Posterior cingulate gyrus (tissue), 11 donors: ENCODE measurements at places on chromosomes 1 and 21.
A peak's percentile ranks its signal among the peaks of the same experiment; 100 is the strongest.

- DNase-seq = no peak
Observed at GRCh38 chr1:79006564-79006963, at the start of gene ADGRL4. TSS of gene ADGRL4 (minus strand) at chr1:79006730. CDS start at chr1:79006654, 76 bp downstream.

GRCh38 chr21:31198575-31198974 is 145.5 kb downstream of the TIAM1 start:
- no peak for DNase-seq

DNA sequence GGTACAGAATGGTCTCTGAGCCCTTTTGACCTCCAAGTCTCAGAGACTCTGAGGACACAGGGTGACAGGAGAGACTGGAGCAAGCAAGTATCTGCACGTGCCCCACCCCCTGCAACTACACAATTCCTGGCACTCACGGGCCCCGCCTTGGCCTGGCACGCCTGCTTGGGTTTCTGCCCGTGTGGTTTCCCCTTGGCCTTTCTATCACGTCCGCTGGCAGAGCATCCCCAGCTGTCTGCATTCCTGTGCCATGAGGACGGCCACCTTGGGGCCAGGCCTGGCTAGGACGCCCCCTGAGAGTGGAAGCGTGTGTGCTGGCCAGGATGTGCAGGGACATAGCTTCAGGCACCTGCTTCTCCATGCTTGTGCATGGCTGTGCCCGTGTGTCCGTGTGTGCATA is 14.3 kb upstream of the EDN2 start:
- DNase-seq = no peak

DNA sequence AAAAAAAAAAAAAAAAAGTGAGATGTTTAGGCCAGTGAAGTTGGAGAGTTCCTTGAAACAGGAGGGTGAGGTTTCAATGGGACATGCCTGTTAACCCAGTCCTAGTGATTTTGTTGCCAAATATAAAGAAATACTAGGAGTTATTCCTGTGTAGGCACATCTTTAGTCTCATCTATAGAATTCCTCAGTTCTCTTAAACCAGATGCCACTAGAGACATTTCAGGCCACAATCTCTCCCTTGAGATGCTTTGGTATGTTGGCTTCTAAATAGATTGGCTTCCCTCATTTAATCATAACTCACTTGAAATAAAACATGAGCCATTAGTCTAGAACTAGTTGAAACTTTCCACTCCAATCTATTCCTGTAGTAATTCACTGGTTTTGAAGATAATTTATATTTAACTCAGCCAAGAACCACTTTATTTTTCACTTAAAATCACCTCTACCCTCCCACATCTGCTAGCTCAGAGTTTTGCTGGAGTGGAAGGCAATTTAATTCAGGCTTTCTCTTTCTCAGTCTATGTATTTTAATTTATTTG is 29.8 kb downstream of the GPR137B start:
- DNase-seq = no peak

DNA sequence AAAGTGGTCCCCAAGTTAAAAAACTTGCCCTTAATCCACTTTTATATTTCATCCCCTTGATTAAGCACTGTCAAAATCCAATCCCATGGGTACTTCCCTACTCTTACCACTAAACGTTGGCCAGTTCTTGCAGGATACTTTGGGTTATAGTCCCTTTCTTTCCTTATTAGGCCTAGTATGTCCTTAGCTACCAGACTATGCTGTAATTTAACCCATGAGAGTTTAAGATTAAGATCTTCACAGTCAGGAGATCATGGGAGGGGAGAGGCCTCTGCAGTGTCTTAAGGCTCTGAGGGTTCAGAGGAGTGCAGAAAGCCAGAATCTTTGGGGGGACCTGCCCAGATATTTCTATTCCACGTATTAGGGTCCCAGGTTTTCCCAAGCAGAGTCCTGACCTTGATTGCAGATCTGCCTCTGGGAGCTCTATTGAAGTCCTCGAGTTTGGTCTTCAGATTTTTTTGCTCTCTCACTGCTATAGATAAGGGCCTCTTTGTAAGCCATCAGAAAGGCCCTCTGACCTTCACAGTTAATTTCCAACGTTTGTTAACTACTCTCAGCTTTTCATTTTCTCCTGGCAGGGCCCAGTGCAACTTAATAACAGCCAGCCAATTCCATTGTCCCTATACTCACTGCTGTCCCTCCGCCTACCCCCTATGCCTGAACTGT is 9.0 kb upstream of the CGN start:
- no peak for DNase-seq

DNA sequence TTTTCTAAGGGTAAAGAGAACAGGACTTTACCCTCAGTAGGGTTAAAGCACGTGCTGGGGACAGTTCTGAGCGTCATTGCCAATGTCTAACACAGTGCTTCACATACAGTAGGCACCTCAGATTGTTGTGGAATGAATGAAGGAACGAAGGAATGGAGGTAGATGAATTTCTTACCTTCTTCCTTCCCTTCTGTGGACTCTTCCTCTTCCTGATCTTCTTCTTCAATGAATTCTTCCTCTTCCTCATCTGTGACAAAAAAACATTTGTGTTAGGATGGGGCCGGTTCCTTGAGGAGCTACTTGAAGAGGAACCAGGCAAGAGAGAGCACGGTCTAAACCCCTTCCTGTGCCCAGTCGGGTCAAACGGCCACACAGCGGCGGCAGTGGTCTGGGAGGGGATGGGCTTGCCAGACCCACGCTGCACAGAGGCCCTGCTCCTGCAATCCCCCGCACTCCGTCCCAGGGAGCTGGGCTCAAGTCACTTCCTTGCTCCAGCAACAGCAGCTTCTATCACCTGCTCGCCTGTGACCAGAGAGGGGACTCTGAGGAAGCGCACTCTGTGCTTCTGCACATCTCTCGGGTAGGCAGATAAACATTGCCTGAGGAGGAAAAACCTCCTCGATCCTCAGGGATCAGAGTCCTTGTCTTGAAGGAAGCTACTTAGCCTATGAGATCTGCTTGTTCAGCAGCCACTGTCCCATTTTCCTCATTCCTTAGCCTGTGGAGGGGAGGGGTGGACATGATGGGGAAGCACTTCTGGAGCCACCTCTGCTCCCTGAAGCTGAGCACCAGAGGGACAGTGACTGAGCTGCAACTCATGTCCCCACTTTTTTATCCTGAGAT is 8.0 kb upstream of the SLC30A2 start:
- no peak for DNase-seq

GRCh38 chr1:18548643-18549042 is 67.9 kb downstream of the KLHDC7A start:
- DNase-seq = no peak

DNA sequence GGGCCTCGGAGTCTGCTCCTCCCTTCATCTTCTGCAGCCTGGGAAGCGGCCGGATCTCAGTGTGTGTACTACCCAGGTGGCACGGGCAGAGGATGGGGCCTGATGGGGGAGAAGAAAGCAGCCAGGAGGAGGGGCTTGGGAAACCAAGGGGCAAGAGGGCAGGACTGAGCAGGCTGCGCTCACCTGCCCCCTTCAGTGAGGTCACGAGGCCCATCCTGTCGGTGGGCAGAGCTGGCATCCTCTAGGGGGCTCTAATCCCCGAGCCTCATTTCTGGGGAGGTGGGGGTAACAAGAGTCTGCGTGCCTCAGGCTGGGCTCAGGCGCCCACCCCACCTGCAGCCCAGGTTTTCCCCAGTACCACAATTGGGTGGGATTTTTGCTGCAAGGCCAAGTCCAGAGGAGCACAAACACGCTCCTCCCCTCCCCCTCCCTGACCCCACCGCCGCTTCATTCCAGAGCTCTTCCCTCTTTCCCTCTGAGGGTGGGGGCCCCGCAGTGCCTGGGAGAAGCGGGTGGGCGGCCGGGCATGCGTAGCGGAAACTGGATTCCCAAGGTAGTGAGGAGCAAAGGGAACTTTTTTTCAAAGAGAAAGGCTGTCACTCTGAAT is 1.8 kb upstream of the WNT3A start:
- DNase-seq = no peak

- no peak for DNase-seq
Observed at GRCh38 chr1:77832901-77833300, 53.5 kb downstream of the MIGA1 start.

- DNase-seq = no peak
Observed at GRCh38 chr1:157580179-157580827, 17.6 kb downstream of the FCRL4 start.

- DNase-seq = no peak
Observed at GRCh38 chr1:226116673-226117072, 54.2 kb downstream of the H3-3A start.

GRCh38 chr1:26419494-26419893 is 8.9 kb downstream of the LIN28A start:
- no peak for DNase-seq

- DNase-seq = no peak
Observed at GRCh38 chr1:231094421-231094820, 54.4 kb upstream of the FAM89A start.

- DNase-seq = no peak
Observed at GRCh38 chr21:28133116-28133515, 859.6 kb downstream of the LTN1 start.

DNA sequence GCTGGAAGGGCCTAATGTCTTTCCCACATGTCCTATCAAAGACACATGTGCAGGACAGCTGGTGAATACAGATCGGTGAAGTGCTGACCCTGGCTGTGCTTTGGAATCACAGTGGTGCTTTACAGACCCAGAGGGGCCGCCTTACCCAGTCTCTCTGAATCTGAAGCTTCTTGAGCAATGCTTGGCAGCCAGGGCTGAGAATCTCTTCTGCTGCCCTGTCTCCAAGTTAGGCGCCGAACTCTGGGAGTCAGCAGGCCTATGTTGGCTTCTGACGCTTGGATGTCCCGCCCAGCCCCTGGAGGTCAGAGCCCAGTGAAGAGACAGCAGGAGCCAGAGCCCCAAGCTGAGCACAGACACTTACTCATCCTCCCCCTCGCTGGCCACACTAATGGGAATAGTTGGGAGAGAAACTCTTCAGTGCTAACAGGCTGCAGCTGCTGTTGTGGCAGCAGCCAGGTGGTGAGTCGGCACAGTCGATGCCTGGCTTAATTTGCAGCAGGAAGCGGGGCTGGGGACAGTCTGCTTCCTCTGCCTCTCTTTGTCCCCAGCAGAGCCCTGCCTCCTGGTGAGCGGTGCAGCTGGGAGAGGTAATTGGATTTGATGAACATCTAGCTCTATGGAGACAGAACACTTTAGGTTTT is 68.1 kb downstream of the URB2 start:
- peak; percentile 54 for DNase-seq

DNA sequence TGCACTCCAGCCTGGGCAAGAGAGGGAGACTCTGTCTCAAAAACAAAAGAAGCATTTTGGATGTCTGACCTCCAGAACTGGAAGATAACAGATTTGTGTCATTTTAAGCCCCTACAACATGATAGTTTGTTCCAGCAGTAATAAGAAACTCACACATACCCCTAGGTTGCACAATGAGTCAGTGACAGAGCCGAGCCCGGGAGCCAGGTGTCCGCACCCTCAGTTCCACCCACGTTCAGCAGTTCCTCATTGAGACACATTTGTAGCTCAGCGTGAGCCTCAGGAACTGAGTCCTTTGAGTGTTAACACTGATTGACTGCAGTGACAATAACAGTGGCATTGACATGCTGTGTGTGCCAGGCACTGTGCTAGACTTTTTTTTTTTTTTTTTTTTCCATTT is 19.8 kb downstream of the LRRC38 start:
- no peak for DNase-seq

DNA sequence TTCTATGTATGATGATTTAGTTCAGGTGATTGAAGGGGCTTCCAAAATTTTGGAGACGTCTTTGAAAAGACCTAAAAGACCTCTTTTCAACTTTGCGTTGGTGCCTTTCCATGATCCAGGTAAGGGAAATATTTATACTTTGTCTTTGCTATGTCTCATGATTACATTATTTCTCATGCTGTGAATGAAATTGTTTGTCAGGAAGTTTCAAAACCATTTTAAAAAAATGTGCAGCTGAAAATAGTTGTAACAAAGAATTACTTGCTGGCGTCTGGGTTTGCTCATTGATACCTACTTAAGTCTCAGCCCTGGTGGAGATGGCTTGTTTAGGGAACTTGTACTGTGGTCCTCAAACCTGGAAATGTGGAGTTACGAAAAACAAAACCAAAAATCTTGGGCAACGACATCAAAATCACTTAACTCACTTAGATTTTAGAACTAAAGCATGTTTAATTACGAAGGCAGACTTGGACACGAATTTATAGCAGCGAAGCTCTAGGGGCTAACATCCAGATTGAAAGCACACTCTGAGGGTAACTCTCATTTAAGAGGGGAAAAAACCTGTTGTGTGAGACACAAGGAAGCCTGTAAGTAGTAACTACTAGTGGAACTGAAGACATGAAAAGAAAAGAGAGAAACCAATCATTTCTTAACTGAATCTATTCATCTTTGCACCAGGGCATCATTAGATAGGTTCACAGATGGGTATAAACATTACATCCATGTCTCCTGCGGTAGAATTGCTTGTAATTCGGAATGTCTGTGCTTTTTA is 924 bp downstream of the HMCN1 start:
- no peak for DNase-seq

DNA sequence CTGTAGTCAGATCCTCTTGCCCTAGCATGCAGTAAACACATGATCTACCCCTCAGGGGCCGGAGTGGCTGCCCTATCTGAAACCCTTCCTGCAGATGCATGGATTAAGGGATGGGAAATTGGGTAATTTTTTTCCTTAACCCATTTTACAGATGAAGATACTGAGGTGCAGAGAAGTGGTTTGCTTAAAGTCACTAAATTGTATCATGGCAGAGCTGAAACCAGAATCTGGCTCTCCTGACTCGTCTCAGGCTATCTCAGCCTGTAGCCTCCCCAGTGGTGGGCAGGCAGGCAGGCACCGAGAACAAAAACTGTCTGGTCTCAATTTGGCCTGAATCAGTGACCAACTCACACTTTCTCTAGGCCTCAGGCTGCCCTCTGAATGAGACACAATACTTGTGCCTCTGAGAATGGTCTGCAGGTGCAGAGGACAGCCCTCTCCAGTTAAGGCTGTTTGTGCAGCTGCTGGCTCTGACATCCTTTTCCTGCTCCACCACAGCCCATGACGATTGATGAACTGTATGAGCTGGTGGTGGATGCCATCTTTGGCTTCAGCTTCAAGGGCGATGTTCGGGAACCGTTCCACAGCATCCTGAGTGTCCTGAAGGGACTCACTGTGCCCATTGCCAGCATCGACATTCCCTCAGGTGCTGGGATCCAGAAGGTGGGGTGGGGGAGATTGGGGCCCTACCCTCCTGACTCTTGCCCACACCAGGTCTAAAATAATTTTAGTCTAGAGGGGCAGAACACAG is 1.5 kb downstream of the NAXE start:
- DNase-seq = no peak

DNA sequence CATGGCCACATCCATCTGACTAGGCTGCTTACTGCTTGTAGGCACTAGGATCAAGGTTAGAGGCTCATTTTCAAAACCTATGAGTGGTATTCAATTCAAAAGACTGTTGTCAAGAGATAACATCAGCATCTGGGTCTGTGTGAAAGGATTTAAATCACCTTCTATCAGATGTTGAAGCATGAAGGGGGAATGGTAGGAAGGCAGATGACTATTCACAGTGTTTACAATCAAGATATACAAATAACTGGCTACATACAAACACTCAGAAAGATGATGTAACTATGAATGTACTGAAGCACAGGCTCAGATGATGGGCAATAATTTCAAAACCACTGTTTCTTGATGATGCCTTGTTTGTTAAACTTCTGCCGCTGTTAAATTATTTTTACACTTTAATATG is 249.2 kb downstream of the SLC45A1 start:
- no peak for DNase-seq

- no peak for DNase-seq
Observed at GRCh38 chr21:35923971-35924370, 136.4 kb downstream of the SETD4 start.
